ENCODE measurements at places on chromosomes 2 and 18. TPM values are rescaled to one million over a fixed set of nuclear protein-coding genes. Genes with fewer than 3 reads are reported as not detected.

The CCDC150 gene
- 22.2 TPM for total RNA-seq

DNA sequence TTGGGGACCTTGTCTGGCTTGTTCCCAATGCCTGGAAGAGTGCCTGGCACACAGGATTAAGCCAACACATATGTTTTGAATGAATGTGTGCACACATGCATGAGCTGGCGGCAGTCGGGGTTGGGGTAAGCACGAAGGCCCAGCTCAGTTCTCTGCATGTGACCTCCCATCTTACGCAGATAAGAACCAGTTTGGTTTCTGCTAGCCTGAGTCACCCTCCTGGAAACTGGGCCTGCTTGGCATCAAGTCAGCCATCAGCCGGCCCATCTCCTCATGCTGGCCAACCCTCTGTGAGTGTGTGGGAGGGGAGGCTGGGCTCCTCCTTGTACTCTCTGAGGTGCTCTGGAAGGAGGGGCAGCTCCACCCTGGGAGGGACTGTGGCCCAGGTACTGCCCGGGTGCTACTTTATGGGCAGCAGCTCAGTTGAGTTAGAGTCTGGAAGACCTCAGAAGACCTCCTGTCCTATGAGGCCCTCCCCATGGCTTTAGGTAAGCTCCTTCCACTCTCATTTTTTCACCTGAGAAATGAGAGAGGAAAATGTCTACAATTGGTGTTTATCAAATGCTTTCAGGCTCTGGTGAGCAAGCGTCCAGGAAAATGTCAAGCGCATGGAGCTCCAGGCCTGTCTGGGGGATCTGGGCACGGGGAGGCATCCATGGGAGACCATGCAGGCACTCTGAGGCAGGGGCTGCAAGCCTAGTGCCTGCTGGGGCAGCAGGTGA is 9.7 kb upstream of the IL1RN start:
- H3K4me3 ChIP-seq, result peak overlapping the region; percentile 82
- H3K27me3 ChIP-seq, result peaks cover 11% of the 10 kb centered on the region
- peak overlapping the region; percentile 91 for H3K27ac ChIP-seq
- peak; percentile 79 for DNase-seq
- peaks cover 19% of the 10 kb centered on the region for H3K4me1 ChIP-seq

GRCh38 chr2:46707909-46708308 is 207.7 kb downstream of the MCFD2 start:
- H3K27ac ChIP-seq, result no peak overlapping the region
- H3K36me3 ChIP-seq, result peaks cover 7% of the 10 kb centered on the region
- H3K27me3 ChIP-seq, result no peaks in the 10 kb centered on the region
- H3K4me1 ChIP-seq, result peaks cover 29% of the 10 kb centered on the region

- H3K27me3 ChIP-seq, result no peaks in the 10 kb centered on the region
- H3K27ac ChIP-seq, result no peak overlapping the region
- H3K4me1 ChIP-seq, result peaks cover 15% of the 10 kb centered on the region
- no peak overlapping the region for H3K4me3 ChIP-seq
- DNase-seq, result no peak
Observed at GRCh38 chr2:181589779-181590178, 67.1 kb downstream of the CERKL start.

- H3K4me3 ChIP-seq, result no peak overlapping the region
- no peak overlapping the region for H3K27ac ChIP-seq
- peaks cover 11% of the 10 kb centered on the region for H3K4me1 ChIP-seq
- DNase-seq, result peak; percentile 64
Observed at GRCh38 chr2:73907840-73908452, 15.1 kb downstream of the ACTG2 start.

DNA sequence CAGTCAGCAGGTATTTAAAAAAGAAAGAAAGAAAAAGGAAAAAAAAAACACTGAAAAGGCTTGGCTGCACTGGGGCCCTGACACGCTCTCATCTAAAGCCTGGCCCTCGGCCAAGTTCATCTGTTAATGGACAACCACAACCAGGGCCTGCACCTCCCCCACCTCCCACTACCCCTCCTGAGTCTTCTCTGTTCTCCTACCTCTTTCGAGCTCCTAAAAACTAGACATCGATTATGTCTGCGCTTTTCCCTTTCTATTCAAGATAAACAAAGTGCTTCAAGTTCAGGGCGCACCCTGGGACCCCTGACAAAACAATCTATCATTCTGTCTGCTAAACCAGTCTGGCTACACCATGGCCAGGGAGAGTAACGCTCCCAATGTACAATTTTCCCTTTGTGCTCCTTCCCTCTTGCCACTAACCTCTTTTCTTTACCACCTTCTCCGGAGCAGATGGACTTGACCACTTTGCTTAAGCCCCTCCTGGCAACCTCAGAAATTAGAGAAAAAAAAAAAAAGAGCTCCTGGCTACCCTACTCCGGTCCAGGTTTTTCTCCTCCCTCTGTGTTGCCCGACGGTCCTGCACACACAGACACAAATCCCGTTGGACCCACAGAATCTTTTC is 22.7 kb downstream of the BCL11A start:
- no peak for DNase-seq
- H3K36me3 ChIP-seq, result no peaks in the 10 kb centered on the region
- H3K4me1 ChIP-seq, result peaks cover 12% of the 10 kb centered on the region
- no peak overlapping the region for H3K27ac ChIP-seq

DNA sequence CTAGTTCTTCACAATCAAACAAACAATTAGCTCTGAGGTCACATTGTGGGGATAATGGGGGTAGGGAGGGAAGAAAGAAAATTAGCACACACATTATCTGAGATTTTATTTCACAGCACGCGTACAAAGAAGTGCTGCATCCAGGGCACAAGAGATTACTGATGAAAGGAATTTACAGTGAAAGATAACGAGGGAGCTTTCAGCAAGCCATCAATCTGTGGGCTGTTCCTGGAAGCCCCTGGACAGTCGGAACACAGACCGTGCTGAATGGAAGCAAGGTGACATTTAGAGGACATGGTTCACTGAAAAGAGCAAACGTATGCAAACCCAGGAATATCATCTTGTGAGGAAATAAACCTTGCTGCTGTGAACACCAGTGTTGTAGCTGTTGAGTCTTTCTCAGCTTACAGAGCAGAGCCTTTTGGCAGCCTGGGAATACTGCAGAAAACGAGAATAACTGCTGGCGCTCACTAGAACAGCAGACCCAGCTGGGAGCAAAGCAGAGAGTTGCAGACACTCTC is 63.2 kb downstream of the SCG2 start:
- H3K4me1 ChIP-seq, result no peaks in the 10 kb centered on the region
- no peak for DNase-seq
- no peak overlapping the region for H3K27ac ChIP-seq
- H3K4me3 ChIP-seq, result no peak overlapping the region

- H3K36me3 ChIP-seq, result no peaks in the 10 kb centered on the region
- H3K27me3 ChIP-seq, result no peaks in the 10 kb centered on the region
- DNase-seq, result no peak
- no peak overlapping the region for H3K27ac ChIP-seq
- H3K4me1 ChIP-seq, result peaks cover 5% of the 10 kb centered on the region
Observed at GRCh38 chr2:42752816-42753813, 10.8 kb downstream of the OXER1 start.

The CD8A gene
- total RNA-seq, result 222 TPM

DNA sequence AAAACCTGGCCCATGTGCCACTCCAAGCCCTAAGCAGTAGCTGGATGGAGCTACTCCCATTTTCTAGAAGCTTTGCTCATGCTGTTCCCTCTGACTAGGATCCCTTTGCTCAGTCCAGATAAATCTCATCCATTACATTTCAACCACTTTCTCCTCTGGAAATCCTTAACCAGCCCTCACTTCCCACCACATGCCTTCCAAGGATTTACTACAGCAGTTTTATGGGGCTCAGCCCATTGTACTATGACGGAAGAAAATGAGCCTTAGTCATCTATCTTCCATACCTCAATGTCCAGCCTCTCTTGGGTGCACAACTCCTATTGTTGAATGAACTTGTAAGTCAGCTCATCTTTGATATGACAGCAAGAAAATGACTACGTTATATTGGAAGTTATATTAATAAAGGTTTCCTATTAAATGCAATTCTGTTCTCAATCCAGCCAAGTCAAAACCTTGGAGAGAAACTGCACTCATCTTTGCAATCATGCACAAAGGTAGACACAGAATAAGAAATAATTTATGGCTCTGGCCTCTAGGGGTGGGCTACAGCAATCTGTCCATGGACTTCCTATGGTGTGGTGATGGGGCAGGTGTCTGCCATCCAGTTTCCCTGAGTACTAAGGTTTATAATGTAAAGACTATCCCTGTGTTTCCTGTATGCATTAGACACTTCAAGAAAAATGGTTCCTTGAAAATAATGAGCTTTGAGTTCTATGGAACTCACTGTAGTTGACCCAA is 3.4 kb downstream of the B4GALT6 start:
- no peak overlapping the region for H3K4me3 ChIP-seq
- peaks cover 30% of the 10 kb centered on the region for H3K4me1 ChIP-seq
- H3K27ac ChIP-seq, result no peak overlapping the region
- H3K36me3 ChIP-seq, result no peaks in the 10 kb centered on the region

The ECEL1 gene
- total RNA-seq, result 2.5 TPM

The PFN4 gene
- total RNA-seq, result 0.29 TPM

GRCh38 chr2:10285191-10285555 is 17.5 kb upstream of the HPCAL1 start:
- H3K4me3 ChIP-seq, result no peak overlapping the region
- no peaks in the 10 kb centered on the region for H3K27me3 ChIP-seq
- H3K27ac ChIP-seq, result no peak overlapping the region

DNA sequence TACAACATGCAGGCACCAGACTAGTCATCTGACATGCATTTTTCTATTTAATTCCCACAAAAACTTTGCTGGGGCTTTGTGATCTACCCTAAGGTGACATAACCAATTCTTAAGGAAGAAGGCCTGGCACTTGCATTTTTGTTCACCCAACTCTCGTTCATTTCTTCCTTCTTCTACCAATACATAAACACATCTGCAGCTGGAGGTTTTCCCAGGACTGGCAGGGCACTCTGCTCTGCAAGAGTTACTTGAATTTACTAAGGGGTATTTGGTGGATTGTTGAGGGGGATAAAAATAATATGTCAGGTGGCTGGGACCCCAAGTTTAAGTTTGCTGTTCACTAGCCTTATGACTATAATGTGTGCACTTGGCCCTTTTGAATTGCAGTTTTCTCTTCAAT is 111.4 kb upstream of the TRIB2 start:
- H3K27me3 ChIP-seq, result no peaks in the 10 kb centered on the region
- no peak overlapping the region for H3K4me3 ChIP-seq
- H3K27ac ChIP-seq, result no peak overlapping the region
- peaks cover 15% of the 10 kb centered on the region for H3K4me1 ChIP-seq
- no peak for DNase-seq

DNA sequence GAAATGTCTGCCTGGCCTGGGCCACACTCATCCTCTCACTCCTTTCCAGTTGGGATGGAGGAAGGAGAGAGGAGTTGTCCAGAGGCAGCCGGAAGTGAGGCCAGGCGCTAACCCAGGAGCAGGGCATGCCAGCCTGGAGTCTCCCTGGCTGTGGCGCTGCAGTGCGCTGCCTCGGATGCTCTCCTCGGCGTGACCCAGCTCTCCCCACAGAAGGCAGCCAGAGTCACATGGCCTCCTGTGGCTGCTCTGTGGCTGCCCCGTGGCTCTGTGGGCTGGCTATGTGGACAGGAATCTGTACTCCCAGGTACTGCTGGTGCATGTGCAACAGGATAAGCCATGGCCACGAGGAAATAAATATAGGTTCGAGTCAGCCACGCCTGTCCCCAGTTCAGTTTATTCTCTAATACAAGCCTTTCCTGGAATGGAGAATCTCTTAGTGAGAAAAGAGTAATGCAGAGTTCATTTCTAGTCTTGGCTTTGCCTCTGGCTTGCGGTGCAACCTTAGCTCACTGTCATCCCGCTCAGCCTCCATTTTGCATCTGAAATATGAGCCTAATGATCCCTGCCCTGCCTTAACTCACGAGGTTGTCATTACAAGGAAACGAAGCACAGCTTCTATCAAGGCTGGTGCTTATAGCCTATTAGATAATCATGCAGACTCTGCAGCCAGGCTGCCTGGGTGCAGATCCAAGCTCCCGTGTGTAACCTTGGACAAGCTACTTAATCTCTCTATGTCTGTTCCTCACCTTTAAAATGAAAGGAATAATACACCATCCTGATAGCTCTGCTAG is 106.3 kb downstream of the ANTXR1 start:
- DNase-seq, result no peak
- no peak overlapping the region for H3K4me3 ChIP-seq
- H3K4me1 ChIP-seq, result no peaks in the 10 kb centered on the region
- peaks cover 23% of the 10 kb centered on the region for H3K27me3 ChIP-seq

The AAMP gene
- 51.7 TPM for total RNA-seq

The PIK3C3 gene
- total RNA-seq, result 52.0 TPM

The IL1R2 gene
- 8.2 TPM for total RNA-seq

DNA sequence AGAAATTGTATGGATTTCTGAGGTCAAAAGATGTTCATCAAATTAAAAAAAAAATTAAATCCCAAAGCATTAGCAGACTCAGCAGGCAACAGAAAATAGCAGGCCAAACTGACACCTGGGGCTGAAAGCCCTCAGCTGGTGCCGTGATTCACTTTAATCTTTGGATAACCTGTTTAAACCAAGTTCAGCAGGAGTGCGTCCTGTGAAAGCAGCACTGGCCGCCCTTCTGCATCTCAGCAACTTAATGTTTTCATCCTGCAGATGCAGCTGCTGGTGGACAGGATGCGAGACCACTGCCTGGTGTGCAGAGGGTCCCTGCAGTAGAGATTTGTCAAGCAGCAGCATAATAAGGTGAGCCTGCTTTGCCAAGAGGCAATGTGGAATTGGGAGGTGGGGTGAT is 41.2 kb downstream of the CCDC68 start:
- H3K36me3 ChIP-seq, result no peaks in the 10 kb centered on the region
- no peaks in the 10 kb centered on the region for H3K27me3 ChIP-seq
- DNase-seq, result no peak
- no peak overlapping the region for H3K4me3 ChIP-seq
- no peaks in the 10 kb centered on the region for H3K4me1 ChIP-seq

DNA sequence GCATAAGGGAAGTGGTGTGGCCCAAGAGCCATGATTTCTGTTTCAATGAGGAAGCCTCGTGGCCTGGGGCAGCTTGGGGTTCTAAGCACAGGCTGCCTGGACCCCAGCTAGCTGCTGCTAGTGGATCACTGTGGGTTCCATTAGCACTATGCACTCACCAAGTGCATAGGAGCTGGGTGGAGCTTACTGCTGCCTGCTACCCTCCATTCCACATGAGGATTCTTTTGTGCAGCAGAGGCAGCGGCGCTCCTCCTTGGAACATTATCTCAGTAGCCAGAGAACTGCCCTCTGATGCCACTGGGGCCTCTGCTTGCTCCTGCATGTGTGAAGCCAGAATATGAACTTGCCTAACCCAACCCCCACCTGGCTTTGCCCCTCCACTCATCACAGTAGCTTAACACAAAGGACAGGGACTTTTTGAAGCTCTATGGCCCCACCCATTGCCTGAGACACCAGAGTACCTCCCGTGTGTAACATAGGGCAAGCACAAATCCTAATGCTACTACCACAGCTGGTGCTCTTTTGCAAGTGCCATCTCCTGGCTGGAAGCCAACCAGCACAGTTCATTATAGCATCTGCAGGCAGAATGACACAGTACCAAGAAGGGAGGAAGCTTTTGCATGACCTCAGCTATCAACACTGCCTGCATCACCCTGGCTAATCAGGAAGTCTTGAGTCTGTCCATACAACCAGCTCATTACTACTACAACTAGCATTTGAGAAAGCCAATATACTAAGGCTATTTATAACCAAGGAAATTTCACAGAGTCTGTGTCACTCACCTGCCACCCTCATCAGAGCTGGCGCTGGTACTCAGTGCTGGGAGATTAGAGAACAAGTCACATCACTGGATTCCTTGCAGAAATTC is 297.0 kb upstream of the GULP1 start:
- H3K36me3 ChIP-seq, result no peaks in the 10 kb centered on the region
- peak; percentile 2 for DNase-seq
- H3K4me3 ChIP-seq, result no peak overlapping the region
- no peaks in the 10 kb centered on the region for H3K27me3 ChIP-seq
- no peak overlapping the region for H3K27ac ChIP-seq

GRCh38 chr2:178008636-178009289 is 63.8 kb downstream of the PDE11A start:
- no peaks in the 10 kb centered on the region for H3K27me3 ChIP-seq
- no peak overlapping the region for H3K27ac ChIP-seq
- no peak for DNase-seq
- H3K36me3 ChIP-seq, result no peaks in the 10 kb centered on the region
- no peaks in the 10 kb centered on the region for H3K4me1 ChIP-seq

Measured in activated T-cell treated with anti-CD3 and anti-CD28 coated beads, Interleukin-2, amount 50 U/mL, for 72 hours (primary cell).